ENCODE measurements at places on chromosomes 11 and 22.

DNA sequence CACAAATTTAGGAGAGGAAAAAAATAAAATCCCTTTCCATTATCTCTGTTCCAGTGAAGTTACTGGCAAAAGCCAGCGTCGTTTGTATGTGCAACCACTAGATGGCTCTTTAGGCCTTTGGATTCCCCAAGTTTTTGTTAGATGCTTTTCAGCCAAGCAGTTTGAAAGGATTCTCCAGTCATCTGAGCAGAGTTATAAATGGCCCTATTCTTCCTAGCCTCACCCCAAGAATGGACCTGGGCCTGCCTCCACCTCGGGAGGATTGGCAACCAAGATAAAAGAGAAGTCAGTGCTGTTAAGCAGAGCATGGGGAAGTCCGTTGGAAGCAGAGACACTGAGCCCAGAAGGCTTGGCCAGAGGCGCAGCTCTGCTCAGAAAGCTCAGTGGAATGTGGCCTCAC is 15.4 kb downstream of the FAM181B start:
- DNase-seq, result peak; percentile 33

DNA sequence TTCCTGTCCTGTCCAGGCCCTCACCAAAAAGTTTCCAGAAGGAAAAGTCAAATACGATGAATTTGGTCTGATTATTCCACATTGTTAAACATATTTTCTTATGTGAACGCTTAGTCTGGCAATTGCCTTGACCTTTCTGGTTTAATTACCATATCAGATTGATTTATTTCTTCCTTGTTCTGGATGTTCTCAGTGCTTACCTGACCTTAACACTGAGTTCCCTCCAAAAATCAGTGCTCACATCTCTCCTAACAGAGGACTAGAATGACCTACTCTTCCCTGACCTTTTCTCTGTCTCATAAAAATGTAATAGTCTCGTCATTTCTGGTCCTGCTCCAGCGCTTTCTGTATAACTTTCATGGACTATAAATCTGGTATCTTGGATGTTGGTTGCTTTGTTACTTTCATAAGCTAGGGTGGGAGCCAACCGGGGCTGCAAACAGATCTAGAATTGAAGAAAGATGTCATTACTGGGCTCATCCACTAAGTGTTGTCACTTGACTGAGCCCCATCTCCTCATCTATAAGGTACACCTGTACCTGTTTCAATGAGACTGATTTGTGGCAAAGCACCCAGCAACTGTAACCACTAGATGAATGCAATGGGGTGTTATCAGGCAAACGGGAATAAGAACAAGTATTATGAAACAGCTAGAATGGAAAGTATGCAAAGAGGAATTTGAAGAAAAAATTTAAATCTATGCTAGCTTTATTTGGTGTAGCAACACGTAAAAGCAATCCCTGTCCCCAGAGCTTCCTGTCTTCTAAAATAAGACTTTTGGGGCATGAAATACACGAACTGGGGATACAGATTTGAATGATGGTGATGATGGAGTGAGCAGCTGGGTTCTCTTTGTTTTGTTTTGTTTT is 2.4 kb downstream of the FADS2 start:
- DNase-seq, result no peak

- no peak for DNase-seq
Observed at GRCh38 chr22:41198027-41198580, 7.0 kb upstream of the L3MBTL2 start.

DNA sequence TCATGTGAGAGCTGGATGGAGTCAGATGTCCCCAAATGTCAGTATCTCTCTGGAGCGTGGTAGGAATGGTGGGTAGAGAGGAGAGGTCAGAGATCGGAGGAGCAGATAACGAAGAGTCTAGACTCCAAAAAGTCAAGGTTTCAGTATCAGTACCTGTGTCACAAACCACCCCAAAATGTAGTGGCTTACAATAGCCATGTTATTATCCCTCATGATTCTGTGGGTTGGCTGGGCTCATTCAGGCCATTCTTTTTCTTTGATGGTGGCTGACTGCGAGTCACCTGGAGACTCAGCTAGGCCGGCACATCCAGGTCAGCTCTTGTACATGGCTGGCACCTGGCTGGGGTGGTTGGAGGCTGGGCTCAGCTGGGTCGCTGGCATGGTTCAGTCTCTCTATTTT is 7.3 kb upstream of the SSTR3 start:
- DNase-seq, result no peak

DNA sequence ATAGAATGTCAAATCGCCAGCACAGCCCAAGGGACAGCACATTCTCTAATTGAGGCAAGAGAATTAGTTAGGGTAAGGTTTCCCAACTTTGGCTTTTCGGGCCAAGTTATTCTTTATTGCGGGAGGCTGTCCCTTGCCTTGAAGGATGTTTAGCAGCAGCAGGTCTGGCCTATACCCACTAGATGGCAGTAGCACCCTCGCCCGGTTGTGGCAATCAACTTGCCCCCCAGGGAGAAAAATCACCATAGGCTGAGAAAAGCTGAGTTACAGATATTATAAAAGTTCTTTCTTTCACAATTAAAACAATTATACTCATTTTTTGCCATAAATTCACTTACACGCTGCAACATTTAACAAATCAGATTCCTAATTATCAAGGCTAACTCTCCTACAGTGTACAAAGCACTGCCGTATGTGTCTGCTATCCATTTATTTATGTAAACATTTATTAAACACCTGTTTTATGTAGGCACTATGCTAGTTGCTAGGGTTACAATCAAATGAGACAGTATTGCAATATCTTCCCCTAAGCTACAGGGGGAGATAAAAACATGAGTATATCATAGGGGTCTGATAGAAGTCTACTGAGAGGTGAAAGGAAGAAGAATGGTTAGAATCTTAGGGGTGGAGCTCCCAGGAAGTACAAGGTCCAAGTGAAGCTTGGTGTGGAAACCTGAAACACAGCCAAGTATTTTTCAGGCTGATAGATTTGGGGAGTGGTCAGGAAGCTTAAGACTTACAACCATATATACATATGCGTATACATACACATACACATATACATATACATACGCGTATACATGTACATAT is 452.3 kb downstream of the RAB38 start:
- peak; percentile 49 for DNase-seq

Data from glutamatergic neuron (in vitro differentiated cells).